ENCODE measurements at places on chromosomes 3 and 15. TPM values are rescaled to one million over a fixed set of nuclear protein-coding genes. Genes with fewer than 3 reads are reported as not detected.

Gene PGBD4
- 1.9 TPM for total RNA-seq

Gene MESD
- total RNA-seq = 5.9 TPM

Gene TEX55
- not detected for total RNA-seq

Gene CYP8B1
- total RNA-seq = not detected

Gene WDR72
- total RNA-seq = not detected

Gene ACAD9
- total RNA-seq = 26.3 TPM

Gene STX19
- not detected for total RNA-seq

Gene BHLHE40
- total RNA-seq = 96.7 TPM

Gene ADAMTS17
- 5.0 TPM for total RNA-seq

Gene DNAH12
- total RNA-seq = 0.02 TPM

Gene CCR3
- not detected for total RNA-seq

Gene TNNC1
- total RNA-seq = 6,384 TPM

Gene KLHL40
- 320 TPM for total RNA-seq

Gene FAM3D
- total RNA-seq = not detected

Gene FBXW12
- total RNA-seq = not detected

Gene PLS1
- total RNA-seq = 0.86 TPM

Gene CLDN11
- 0.53 TPM for total RNA-seq

Gene ATRIP
- 7.2 TPM for total RNA-seq

Gene IL5RA
- total RNA-seq = not detected

Gene KNSTRN
- 10.8 TPM for total RNA-seq

Gene DNAJB11
- 23.4 TPM for total RNA-seq

Gene NMB
- 1.6 TPM for total RNA-seq

Gene HYKK
- 6.6 TPM for total RNA-seq

Gene GPR149
- total RNA-seq = not detected

Gene CLRN1
- total RNA-seq = not detected

Gene FAM227B
- total RNA-seq = 15.4 TPM

Gene PRTG
- total RNA-seq = 0.59 TPM

Gene APPL1
- total RNA-seq = 61.5 TPM

Gene ALCAM
- 3.5 TPM for total RNA-seq

Gene FBXO40
- 36.8 TPM for total RNA-seq

Gene PPARG
- total RNA-seq = 8.5 TPM

Gene KLHL18
- total RNA-seq = 20.4 TPM

Gene CX3CR1
- 0.25 TPM for total RNA-seq

Gene FAM162A
- 37.4 TPM for total RNA-seq

Gene VPS8
- total RNA-seq = 45.2 TPM

Gene PPP1R14D
- not detected for total RNA-seq

Gene ASB14
- 1.9 TPM for total RNA-seq

Gene MITF
- 139 TPM for total RNA-seq

Gene TMEM44
- 3.0 TPM for total RNA-seq

Gene GOLGA8O
- total RNA-seq = 0.56 TPM

Gene GOLGA6L9
- 1.4 TPM for total RNA-seq

Gene CFAP20DC
- not detected for total RNA-seq

Gene ESYT3
- 2.3 TPM for total RNA-seq

Gene SAXO2
- total RNA-seq = 2.2 TPM

Gene CP
- 3.5 TPM for total RNA-seq

Gene TGM4
- total RNA-seq = not detected

Gene CHMP2B
- 30.7 TPM for total RNA-seq

All from gastrocnemius medialis (tissue), 4 donors.